ENCODE measurements at places on chromosomes 1 and 21.

DNA sequence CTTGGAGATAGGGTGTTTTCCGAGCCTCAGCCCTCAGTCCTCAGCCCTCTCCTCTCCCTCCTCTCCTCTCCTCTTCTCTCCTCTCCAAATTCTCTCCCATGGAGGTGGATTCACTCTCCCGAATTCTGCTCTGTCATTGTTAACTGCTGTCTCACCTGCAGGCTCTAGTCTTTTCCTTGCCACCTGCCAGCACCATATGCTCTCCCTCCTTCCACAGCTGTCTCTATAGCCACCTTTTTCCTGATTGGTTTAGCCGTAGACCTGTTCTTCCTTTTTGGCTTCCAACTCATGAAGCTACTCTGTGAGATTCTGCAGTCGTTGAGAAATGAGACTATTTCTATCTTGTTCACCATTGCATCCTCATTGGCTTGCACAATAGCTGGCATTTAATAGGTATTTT is 19.7 kb downstream of the COG2 start:
- no peak for DNase-seq

- no peak for DNase-seq
Observed at GRCh38 chr1:217105437-217105836, 382.2 kb upstream of the ESRRG start.

DNA sequence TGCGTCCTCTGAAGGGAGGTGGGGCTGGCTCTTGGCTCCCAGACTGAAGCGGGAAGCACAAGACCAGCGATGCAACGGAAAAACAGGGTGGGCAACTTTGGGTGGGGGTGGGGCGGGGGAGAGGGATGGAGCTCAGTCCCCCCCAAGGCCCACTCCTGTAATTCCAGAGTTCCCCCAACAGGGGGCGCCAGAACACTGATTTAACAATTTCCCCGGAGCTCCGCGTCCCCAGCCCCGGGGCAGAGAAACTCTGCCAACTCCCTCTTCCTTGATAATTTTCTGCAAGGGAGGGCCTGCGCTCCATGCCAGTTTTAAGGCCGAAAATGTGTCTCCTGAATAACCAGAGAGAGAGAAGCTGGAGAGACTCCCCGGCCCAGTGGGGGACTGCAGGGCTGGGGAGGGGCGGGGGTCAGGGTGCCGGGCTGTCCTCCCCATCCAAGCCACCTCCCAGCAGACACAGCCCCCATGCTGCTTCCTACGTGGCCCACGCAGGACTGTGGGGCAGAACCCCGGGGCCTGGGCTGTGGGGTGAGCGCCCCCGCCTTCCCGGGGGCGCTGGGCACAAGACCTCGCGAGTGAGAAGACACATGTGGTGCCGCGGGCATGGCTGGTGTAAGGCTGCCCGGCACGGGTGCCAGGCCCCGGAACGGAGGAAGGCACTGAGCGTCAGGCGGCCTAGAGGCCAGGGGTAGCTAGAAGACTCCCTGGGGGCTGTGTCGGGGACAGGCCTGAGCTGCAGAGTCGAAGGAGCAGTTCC is 51.4 kb downstream of the KIF21B start:
- peak; percentile 33 for DNase-seq

- DNase-seq, result no peak
Observed at GRCh38 chr1:156423422-156424352, 54.7 kb downstream of the RHBG start.

GRCh38 chr1:53637511-53638359 is 101.2 kb downstream of the GLIS1 start:
- no peak for DNase-seq

DNA sequence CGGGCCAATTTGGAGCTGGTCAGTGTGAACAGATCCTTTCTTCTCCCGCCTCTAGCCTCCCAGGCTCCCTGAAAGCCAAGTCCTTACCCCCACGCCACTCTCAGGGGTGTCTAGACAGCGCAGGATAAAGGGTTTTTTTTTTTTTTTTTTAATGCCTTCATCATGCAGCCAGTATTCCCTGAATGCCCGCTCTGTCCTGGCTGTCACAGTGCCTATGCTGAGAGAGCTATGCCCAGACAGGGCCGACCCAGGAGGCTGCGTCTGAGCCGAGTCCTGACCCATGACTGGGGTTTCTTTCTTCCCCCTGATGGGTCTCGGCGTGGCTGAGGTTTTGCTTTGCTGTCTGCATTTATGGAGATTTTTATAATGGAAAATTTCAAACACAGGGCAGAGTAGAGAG is 18.3 kb downstream of the SPSB1 start:
- no peak for DNase-seq

DNA sequence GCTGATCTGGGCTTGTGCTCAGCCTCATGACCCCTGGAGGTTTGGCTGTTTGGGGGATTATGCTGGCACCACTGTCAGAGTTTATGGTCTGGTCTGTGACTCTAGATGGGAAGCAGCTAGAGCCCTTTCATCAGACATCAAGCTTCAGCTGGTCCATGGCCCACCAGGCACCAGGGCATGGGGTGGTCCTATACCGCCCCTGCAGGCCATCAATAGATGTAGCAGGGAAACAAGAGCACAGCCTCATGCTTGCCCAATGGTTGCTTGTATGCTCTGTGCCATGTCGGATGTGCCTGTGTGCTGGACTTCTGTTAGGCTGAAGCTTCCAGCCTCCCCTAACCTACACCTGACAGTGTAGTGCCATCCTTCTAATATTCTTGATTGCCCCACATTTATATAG is 71.1 kb upstream of the CD34 start:
- DNase-seq, result no peak

- DNase-seq, result no peak
Observed at GRCh38 chr1:7988576-7988975, 27.1 kb downstream of the PARK7 start.

DNA sequence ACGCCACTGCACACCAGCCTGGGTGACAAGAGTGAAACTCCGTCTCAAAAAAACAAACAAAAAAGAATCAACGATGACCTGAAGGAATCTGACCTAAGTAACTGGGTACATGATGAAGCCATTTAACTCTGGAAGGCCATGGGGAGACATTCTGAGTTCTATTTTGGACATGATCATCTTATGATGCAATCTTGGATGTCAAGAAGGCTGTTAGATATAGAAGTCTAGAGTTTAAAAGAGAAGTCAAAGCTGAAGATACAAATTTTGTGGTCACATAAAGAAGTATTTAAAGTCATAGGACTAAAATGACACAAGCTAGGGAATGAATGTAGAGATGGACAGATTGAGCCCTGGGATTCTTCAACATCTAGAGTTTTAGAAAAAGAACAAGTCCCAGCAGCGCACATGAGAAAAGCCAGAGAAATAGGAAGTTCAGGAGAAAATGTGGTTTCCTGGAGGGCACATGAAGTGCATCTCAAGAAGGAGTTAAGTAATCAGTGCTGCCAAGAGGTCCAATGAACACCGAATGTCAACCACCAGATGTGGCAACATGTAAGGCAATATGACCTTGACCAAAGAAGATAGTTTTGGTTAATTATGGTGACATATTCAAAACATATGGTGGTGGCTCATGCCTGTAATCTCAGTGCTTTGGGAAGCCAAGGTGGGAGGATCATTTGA is 26.8 kb downstream of the ELK4 start:
- DNase-seq, result no peak

DNA sequence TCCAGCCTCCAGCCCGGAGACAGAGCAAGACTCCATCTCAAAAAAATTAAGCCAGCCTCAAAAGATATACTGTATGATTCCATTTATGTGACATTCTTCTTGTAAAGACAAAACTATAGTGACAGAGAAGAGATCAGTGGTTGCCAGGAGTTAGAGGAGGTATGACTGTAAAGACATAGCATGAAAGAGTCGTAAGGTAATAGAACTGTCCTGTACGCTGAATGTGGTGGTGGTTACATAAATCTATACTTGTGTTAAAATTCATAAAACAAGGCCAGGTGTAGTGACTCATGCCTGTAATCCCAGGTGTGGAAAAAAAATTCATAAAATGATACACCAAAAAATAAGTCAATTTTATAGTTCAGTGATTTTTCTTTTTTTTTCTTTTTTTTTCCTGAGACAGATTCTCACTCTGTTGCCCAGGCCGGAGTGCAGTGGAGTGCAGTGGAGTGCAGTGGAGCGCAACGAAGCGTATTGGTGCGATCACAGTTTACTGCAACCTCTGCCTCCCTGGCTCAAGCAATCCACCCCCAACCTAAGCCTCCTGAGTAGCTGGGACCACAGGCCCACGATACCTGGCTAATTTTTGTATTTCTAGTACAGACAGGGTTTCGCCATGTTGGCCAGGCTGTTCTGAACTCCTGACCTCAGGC is 84.9 kb upstream of the CXADR start:
- no peak for DNase-seq

DNA sequence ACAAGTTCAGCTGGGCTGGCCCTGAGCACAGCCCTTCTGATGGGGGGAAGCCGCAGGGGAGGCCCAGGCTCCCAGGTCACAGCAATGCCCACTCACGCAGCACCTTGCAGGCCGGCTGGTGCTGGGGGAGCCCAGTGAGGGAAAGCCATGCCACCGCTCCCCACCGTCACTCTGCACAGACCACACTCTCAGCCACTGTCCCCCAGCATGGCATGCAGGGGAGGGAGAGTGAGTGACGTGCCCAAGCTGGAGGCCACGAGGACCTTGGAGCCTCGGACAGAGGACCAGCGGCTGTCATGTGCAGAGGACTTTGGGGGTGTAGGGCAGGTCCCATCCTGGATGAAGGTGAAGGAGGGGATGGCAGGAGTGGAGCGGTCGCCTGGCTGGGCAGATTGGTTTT is 25.1 kb downstream of the SLC45A1 start:
- DNase-seq, result no peak

DNA sequence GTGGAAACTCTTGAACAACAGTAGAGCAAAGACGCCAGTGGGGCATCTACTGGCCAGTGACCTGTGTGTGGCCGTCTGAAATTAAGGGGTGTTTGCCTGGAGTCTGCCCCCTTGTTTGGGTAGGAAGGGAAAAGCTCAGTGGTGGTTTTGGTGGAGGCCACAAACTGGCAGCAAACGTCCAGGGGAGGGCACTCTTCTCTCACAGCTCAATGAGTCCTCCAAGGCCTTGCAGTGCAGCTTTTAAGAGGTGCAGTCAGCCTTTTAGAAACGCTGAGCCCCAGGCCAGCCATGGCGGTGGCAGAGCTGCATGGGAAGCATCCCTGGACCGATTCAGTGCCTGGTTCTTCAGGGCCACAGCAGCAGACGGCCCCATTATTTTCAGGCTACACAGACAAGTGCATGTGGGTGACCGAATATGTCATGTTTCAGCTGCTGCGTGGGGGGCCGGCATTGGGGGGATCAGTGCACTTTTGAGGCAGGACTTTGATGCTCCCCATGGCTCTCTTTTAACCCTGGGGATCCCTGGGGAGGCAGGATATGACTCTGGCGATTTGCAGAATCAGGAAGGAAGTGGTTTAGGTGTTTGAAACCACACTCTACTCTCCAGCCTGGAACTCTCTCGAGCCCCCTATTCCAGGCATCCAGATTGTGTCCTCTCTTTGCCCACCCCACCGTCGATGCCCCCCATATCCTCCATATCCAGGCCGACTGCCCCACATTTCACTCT is 414.0 kb downstream of the PRDM2 start:
- DNase-seq, result no peak

- no peak for DNase-seq
Observed at GRCh38 chr1:115900856-115901255, 59.9 kb upstream of the NHLH2 start.

DNA sequence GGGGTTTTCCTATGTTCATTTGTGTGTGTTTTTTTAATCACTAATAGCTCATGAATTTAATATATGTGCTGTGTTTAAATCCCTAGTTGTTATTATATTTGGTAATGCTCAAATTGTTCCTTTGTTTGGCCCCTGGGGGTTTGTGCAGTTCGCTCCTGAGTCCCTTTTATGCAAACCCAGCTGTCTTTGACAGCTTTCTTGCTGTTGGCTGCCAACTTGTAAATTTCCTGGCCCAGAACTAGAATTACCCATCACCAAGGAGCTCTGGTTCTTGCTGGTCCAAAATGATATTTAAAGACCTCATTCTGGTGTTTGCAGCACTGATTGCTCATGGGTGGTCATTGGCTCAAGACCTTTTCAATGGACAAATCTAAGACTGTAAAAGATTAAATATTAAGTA is 39.6 kb upstream of the PGBD5 start:
- no peak for DNase-seq

GRCh38 chr1:84570436-84571149 is 3.6 kb downstream of the CTBS start:
- DNase-seq, result no peak

GRCh38 chr1:63943393-63943792 is 169.6 kb downstream of the ROR1 start:
- no peak for DNase-seq

Data from stimulated activated CD4-positive, alpha-beta T cell treated with anti-CD3 and anti-CD28 coated beads, Interleukin-1b, Interleukin-23, amount 100 ng/mL, for 1 hour (primary cell).